ENCODE measurements at places on chromosomes 16 and 17. TPM values are rescaled to one million over a fixed set of nuclear protein-coding genes. Genes with fewer than 3 reads are reported as not detected.

Gene TBC1D26
- 0.14 TPM for total RNA-seq

Gene RNF43
- total RNA-seq: 1.2 TPM

Gene SLC9A5
- total RNA-seq: 2.4 TPM

Gene ZNF286A
- total RNA-seq: 44.1 TPM

Gene KRTAP4-1
- not detected for total RNA-seq

Gene ASIC2
- 0.36 TPM for total RNA-seq

- DNase-seq: no peak
These were observed 6.0 kb upstream of the TBC1D3B start for GRCh38 chr17:36182176-36183000.

- DNase-seq: no peak
These were observed 39.4 kb downstream of the DNAH2 start for GRCh38 chr17:7756968-7757367.

- no peak for DNase-seq
These were observed 52.1 kb downstream of the CDH11 start for GRCh38 chr16:65069766-65070165.

GRCh38 chr17:51585514-51586104, 325.3 kb downstream of the UTP18 start:
- DNase-seq: no peak

DNA sequence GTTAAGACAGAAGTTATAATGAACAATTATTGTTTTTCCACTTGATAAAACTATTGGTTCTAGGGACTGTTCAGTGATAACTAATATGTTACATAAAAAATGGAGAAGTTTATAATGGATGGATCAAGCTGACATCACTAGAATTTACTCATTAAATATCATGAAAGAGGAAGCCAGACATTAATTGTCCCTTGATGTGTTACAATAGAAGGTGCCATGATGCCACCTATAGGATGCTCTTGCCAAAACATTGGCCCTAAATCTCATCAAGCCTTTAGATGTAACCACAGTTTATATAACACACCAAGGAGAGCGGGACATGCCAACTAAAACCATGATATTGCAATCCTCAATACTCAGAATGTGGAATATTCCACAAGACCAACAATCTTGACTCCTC, 147.9 kb upstream of the MON1B start:
- DNase-seq: peak; percentile 1

GRCh38 chr17:33582661-33583060, 289.6 kb upstream of the ASIC2 start:
- no peak for DNase-seq

DNA sequence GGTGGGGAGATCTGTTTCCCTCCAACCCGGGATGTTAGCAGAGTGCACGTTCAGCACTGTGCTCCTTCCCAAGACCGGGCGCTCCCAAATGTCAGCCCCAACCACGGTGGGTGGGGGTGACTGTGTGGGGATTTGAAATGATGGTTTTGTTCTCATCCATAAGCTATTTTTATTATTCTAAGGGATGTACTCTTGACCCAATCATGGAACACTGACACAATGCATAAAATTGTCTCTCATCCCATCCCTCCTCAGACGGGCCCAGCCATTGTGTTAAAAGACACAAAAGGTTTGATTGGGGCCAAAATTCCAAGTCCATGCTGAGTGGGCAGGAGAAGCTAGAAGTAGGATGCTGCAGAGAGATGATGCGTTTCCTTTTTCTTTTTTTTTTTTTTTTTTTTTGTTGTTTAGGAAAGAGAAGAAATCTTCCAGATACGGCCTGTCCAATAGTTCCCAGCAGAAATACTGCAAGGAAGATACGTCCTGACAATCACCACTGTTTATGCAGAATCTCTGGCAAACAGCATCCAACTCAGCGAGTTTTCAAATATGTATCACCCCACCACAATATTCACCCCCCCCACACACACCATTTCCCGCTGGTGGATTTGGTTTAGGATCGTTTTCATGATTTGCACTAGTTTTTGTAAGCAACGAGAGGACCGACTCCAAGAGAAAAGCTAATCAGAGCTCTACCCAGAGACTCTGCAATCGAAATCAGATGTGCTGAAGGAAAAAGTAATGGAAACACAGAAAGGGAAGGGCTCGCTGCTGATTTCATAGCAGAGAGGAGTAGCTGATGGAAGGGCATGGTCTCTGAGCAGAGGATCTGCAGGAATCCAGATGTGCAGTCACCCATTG, 163.5 kb upstream of the DYNLRB2 start:
- DNase-seq: no peak

All from astrocyte (in vitro differentiated cells and primary cell).